Thoracic aorta (tissue), 2 donors: ENCODE measurements at places on chromosomes 6 and 20.

GRCh38 chr20:48265791-48266190 is 480.5 kb upstream of the SULF2 start:
- no peak for DNase-seq

- no peak for DNase-seq
Measured at GRCh38 chr6:97026298-97026697, 101.8 kb downstream of the KLHL32 start.

- no peak for DNase-seq
Measured at GRCh38 chr6:139853302-139853992, 479.0 kb upstream of the CITED2 start.

GRCh38 chr6:153170511-153170910 is 39.4 kb upstream of the RGS17 start:
- no peak for DNase-seq

GRCh38 chr6:113631666-113632065 is 225.5 kb upstream of the MARCKS start:
- DNase-seq = no peak

DNA sequence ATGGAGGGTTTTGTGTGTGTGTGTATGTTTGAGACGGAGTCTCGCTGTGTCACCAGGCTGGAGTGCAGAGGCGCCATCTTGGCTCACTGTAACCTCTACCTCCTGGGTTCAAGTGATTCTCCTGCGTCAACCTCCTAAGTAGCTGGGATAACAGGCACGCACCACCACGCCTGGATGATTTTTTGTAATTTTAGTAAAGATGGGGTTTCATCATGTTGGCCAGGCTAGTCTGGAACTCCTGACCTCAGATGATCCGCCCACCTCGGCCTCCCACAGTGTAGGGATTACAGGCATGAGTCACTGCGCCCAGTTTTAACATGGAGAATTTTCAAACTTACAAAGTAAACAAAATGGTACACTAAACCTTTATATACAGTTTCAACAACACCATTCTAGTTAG is 22.8 kb downstream of the AMD1 start:
- DNase-seq = no peak

- DNase-seq = no peak
Measured at GRCh38 chr6:130326496-130326895, 39.3 kb upstream of the TMEM200A start.

DNA sequence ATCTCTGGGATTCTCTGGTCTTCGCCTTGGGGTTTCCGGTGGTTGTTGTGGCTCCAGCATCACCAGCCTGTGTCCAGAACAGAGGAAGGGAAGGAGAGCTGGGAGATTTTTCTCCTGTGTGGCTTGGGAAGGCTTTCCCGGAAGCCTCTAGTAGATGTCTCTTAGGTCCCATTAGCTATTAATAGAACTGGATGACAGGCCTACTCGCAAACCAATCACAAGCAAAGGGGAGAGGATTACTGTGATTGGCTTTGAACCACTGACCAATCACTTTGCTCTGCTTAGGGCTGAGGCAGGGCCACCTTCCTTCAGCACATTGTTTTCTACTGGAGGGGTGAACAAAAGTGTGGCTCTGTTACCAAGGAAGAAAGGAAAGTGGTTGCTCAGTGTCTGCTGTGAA is 203.4 kb upstream of the SULF2 start:
- DNase-seq = no peak

DNA sequence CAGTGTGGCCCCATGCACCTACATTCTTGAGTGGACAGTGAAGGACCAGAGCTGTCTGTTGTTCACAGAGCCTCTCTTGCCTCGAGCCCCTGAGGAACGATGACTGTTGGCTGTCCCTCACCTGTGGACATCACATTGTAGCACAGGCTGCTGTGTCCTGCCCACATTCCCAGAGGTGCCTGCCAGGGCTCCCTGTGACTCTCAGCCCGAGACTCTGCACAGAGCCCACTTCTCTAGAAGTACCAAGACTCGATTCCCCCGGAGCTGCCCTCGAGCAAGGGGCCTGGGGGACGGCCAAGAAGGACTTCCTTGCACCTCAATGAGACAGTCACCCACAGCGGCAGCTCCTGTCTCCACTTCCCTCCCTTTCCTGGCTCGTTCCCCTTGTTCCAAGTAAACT is 28.6 kb upstream of the DLGAP4 start:
- no peak for DNase-seq

- DNase-seq = no peak
Measured at GRCh38 chr6:29864037-29864810, 36.6 kb downstream of the HLA-G start.

DNA sequence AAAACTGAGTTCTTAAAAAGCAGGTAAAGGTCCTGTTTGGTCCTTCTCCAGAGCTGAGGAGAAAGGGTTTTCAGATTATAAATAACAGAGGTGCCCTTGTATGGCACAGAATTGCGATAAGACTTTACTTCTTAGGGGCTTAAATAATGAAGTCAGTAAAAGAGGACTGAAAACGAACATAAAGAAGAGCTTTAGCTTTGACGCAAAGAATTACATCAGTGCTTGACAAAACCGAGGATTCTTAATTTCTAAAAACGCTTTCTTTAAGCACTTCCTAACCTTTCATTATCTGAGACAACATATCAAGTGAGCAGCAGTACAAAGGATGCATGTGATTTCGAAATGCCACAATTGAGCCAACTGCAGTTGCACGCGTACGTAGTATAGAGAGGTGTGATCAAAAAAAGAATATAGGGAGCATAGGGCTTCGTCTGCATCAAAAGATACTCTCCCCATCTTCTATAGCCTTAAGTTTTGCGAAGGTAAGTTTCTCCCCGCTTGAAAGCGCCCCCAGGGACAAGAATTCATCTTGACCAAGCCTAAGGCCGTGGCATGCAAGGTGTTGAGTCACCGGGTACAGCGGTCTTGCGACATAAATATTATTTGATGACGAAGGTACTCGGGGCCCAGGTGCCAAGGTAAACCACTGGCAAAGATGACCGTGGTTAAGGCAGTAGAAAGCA is 778 bp upstream of the LOC128125822 start:
- DNase-seq = peak; percentile 43
